ENCODE measurements at places on chromosomes 11 and 22. TPM values are rescaled to one million over a fixed set of nuclear protein-coding genes. Genes with fewer than 3 reads are reported as not detected.

GRCh38 chr11:59756845-59757244 is 1.7 kb downstream of the STX3 start:
- DNase-seq = no peak

OR5D16 gene
- polyA plus RNA-seq = not detected

ZC3H12C gene
- polyA plus RNA-seq = 8.3 TPM

GRCh38 chr11:36233204-36233603 is 56.0 kb downstream of the COMMD9 start:
- peak; percentile 56 for DNase-seq

GRCh38 chr11:94048032-94048709 is 27.0 kb downstream of the HEPHL1 start:
- no peak for DNase-seq

DNA sequence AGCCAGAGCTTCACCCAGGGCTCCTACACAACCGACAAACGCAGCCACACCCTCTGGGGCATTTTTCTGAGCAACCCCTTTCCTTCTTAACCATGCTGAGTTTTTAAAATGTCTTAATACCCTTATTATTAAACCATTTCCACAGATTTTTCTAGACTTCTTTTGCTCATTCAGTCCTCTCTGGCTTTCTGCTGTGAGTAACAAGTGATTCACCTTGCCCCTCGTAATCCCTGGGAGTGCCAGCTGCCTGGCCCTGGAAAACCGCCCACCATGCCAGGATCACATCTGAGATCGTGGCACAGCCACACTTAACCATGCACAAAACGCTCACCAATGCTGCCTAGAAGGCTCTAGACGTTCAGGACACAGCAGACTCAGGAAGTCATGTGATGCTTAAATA is 25.4 kb downstream of the YPEL1 start:
- DNase-seq = no peak

MGAT3 gene
- 27.4 TPM for polyA plus RNA-seq

PKDREJ gene
- polyA plus RNA-seq = 0.30 TPM

TPBGL gene
- polyA plus RNA-seq = 0.21 TPM

GRCh38 chr11:16749666-16750065 is 11.2 kb downstream of the C11orf58 start:
- DNase-seq = no peak

CD3G gene
- 0.17 TPM for polyA plus RNA-seq

DNA sequence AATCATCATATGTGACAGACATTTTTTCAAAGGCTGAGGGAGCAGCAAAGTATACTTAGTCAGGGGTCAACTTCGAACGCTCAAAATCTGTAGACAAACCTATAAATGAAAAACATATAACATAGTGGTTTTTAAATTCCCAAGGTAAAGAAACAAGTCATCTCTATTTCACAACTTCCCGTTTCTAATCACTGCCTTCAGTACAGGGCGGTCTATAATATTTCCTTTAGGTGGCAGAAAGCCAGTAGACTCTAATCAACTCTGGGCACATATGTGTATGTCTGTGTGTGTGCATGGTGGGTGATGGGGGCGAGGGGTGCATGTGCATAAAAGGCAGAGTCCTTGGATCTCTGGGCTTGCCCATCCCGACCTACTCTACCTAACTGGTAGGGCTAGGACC is 55.0 kb upstream of the ARFGAP3 start:
- DNase-seq = no peak

- no peak for DNase-seq
Observed at GRCh38 chr11:121703201-121703600, 250.4 kb upstream of the SORL1-AS1 start.

- no peak for DNase-seq
Observed at GRCh38 chr11:58243954-58244353, 15.2 kb upstream of the OR10Q1 start.

HEPHL1 gene
- polyA plus RNA-seq = not detected

DNA sequence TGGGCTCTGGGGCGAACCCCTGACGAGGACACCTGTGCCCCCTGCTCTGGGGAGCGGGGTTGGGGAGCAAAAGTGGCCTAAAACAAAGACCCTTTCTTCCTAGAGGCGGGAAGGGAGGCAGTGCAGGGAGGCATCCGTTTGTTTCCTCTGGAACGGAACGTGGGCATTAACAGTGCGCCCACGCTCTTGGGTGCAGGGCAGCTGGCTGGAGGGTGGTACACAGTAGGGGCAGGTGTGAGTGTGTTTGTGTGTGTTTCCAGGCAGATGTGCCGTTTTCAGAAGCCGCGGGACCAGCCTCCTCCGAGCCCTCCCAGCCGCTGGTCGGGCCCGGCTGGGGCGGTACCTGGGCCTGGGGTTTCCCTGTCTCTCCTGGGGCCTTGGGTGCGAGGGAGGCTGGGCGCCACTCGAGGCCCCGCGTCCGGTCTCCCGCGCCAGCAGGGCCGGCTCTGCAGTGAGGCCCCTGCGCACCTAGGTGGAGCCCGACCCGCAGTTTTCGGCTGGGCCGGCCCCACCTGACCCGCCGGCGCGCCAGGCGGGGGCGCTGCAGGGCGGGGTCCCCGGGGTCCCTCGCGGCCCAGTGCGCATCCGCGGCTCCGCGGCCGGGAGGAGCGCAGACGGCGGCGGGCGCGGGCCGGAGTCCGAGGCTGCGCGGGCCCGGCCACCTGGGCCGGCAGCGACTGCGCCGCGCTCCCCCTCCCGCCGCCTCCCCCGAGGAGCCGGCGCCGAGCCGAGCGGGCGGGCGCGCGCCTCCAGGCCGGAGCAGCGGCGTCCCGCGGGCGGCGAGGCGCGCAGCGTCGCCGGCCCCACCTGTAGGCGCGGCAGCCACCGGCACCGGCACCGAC is 1252.7 kb downstream of the BRD1 start:
- DNase-seq = peak; percentile 52

GRCh38 chr11:79220171-79220570 is 220.7 kb downstream of the TENM4 start:
- no peak for DNase-seq

DNA sequence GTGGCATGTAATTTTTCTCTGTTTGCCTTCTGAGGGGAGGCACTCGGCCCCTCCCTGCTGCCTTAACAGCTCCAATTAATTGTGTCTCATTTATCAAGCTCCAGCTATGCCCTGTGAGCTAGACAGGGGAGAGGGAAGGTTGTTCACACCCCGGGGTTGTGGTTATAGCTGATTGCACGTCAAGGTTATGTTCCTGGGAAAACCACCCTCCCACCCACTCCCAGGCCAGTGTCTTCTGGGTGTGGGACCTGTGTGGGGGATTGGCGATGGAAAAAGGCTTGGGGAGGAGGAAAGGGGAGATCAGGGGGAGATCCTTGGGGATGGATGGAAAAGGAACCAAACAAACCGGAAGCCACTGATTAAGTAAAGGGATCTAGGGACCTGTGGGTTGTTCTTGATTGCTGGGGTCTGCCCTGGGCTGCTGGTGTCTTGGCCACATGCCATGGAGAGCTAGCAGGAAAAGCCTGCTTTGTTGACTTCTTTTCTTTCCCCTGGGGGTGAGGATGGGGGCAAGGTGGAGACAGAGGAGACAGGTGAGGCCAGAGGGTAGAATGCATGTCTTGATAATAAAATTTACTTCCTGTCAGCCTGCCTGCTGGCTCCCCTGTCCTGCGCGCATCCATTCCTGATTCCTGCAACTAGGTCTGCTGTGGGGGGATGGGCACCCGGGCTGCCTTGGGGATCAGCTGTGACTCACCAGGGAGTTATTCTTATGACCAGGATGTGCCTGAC is 13.5 kb upstream of the SORL1-AS1 start:
- peak; percentile 65 for DNase-seq

DNA sequence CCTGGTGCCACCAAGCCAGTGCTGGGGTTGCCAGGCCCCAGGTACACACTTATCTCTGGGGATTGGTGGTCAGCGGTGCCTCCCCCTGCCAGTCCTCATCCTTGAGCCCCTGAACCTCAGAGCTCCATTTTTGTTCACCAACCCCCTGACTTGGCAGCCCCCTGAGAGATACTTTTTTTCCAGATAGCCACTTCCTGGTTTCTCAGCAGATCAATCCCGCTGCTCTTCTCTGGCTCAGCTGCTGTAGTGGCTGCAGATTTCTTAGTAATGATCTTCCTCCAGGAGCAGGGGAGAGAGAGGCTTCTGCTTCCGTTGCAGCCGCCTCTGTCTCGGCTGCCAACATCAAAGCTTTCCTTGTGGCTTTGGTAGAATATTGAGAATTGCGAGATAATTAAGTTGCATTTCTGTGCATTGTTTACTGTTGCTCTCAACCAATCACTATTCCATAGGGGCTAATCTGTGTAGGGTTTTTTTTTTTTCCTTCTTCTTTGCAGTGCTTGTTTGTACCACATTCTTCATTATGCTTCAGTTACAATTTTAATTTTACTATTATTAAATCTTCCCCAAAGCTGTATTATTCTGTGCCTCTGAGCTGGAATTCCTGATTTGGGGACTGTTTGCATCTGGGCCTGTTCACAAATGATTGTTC is 92.1 kb downstream of the PKNOX2 start:
- no peak for DNase-seq

C11orf71 gene
- polyA plus RNA-seq = 19.5 TPM

DNA sequence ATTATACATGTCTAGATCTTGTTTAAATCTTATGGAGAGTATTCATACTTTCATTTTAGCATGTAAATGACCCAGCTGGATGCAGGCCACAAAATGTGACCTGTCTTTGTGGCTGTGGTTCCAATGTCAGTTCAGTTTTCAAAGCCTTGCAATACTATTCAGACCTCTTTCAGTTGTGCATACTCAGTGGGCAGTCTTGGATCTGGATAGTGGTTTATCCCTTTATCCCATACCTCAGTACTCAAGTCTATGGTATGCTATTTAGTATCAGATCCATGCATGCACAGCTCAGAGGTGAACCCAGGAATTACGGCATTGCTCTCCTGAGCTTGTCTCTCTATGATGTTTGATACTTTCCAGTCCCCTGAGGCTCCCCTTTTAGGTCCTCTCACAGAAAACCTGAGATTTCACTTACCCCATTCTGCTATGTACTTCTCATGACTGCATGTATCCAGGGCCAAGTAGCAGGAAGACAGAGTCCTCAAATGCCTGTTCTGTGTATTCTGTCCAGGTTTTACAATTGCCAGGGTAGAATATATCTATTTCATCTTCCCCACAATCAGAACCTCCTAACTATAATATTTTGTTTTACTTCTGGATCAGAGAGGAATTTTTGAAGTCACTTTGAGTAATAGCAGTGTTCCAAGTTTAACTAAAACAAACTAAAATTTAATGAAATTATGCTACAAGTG is 6.9 kb upstream of the P4HA3 start:
- DNase-seq = no peak

CPT1A gene
- 37.1 TPM for polyA plus RNA-seq

DNA sequence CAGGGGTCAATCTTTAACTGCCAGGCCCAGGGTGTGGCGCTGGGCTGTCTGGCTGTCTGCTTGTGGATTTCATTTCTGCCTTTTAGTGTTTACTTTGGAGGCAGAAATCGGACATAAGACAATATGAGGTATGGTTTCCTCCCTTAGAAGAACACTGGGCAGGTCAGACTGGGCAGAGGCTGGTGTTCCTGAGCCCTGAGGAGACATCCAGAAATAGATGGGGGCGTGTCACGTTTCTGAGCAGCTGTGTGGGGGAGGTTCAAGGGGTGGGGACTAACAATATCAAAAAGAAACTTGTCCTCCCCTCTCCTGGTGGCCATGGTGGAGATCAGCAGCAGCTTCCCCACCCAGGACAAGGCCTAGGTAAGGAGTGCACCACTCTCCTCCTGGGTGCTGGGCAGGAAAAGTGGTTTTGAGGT is at the start of gene ART1:
Gene ART1 (plus strand): TSS at position 312 of the 419 bp plus-strand sequence. CDS start 14,086 bp downstream, outside the sequence.
- no peak for DNase-seq

JAML gene
- polyA plus RNA-seq = 1.7 TPM

- DNase-seq = no peak
Observed at GRCh38 chr22:46185283-46185682, 35.0 kb downstream of the PPARA start.

- no peak for DNase-seq
Observed at GRCh38 chr11:1887451-1888346, 4.0 kb downstream of the PRR33 start.

- no peak for DNase-seq
Observed at GRCh38 chr11:29063630-29064361, 953.0 kb downstream of the KCNA4 start.

SHANK3 gene
- polyA plus RNA-seq = 23.2 TPM

- DNase-seq = no peak
Observed at GRCh38 chr22:48846200-48846599, 981.5 kb downstream of the BRD1 start.

SDHAF2 gene
- polyA plus RNA-seq = 47.8 TPM

DNA sequence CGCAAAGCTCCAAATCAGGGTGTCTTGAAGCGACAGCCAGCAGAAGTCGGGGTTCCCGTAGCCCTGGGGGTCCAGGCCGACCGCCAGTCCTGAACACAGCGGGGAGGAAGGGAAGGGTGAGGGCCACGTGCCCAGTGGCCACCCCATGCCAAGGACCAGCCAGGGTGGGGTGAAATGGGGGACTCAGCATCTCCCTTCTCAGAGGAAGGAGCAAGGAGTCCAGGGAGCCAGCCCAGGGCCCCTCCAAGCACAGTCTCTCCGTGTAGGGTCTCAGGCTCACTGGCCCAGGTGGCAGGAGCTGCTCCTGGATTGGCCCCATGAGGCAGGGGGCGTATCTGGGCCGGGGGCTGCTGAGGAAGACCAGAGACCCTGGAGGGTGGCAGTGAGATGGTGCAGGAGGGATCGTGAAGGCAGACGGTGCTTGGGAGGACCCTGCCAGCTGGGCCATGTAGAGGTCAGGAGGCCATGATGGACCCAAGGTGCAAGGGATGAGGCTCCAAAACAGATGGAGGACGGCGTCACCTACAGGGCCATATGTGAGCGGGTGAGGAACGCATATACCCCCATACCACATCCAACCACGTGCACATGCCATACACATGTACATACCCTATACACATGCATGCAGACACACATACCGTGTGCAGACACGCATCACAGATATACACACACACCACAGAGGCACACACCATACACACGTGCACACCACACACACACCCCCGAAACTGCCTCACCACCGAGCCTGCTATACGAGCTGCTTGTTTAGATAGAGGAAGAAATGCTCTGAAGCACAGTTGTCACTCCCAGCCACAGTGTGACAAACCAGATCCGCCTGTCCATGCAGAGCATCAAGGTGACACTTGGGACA is 34.4 kb downstream of the TRMU start:
- DNase-seq = no peak

DNA sequence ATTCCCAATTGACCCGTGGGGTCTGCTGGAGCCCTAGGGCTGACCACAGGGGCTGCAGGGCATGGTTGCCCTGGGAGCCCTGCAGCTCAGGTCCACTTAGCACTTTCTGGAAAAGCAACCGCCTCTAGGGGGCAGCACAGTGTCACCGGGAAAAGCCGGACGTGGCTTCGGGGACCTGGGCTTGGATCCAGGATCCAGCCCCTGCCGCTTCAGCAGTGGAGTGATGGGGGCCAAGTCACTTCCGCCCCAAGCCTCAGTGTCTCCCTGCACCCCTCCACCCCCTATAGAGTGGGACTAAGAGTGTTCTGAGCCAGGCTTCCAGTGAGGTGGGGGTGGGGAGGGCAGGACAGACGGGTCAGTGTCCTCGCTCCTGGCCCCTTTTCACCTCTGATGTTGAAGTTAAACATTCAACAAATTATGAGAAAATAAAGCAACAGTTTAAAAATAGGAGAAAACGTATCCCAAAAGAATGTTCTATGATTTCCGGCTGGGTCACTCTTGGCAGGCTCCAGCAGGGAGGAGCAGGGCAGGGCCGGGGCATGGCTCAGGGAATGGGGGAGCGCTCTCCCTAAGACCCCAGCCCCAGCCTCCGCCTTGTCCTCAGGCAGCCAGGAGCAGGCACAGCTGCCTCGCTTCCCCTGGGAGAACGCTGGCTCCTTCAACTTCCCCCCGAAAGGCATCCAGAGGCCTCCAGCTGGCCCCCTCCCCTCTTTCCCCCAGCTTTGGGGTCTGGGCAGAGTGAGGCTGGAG is 96.5 kb upstream of the FGF3 start:
- DNase-seq = peak; percentile 83
